Activated T-helper 17 cell treated with anti-CD3 and anti-CD28 coated beads, Interleukin-2, amount 50 U/mL, for 72 hours (primary cell): ENCODE measurements at places on chromosomes 7 and 10.

DNA sequence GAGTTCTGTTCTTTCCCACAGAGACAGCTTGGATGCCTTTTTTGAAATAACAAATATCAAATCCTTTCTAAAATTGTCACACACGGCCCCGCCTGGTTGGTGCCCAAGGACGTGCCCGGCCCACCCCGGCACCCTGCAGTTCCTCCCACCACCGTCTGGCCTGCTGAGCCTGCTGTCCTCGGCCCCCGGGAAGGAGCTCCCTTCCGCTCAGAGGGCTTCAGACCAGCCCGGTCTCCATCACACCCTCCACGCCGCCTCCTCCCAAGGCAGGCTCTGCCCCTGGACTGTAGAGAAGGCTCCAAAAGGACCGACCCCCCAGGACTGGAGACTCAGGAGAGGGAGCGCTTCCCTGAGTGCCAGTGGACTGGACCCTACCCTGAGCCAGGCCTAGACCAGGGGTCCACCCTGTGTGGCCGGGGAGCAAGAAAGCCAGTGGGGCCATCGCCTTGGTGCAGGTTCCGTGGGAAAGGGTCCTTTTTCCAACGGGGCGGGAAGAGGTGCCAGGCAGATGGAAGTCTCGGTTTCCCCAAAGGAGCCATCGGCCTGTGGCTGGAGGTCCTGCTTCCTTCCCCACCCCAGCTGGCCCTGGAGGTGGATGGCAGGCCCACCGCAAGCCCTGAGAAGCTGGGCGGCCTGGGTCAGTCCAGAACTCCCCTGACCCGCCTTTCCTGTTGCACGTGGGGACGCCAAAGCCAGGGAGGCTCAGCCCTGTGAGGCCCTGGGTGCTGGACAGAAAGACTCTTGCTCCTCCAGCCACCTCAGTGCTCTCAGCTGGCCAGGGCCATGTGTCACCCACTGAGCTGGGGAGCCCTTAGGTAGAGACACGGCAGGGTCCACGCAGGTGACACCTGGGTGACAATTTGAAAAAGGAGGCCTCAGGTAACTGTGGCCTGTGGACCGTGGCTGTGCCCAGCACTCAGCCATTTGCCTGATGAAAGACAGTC is 69.8 kb downstream of the PWWP2B start:
- no peak for ATAC-seq

DNA sequence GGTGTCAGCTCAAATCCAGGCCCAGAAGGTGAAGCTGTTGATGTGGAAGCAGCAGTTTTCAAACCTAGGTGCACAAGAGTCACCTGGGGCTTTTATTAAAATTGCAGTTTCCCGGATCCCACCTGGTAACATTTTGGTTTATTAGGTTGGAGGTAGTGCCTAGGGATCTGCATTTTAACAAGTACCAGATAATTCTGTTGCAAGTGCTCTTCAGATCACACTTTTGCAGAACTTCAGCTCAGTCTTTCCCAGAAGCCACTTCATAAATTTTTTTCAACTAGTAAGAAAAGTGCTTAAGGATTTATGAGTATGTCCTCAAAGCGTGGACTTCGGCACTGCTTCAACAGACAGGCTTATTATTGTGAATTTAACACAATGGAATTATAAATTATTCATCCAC is 213.8 kb downstream of the ADRA2A start:
- ATAC-seq, result no peak

DNA sequence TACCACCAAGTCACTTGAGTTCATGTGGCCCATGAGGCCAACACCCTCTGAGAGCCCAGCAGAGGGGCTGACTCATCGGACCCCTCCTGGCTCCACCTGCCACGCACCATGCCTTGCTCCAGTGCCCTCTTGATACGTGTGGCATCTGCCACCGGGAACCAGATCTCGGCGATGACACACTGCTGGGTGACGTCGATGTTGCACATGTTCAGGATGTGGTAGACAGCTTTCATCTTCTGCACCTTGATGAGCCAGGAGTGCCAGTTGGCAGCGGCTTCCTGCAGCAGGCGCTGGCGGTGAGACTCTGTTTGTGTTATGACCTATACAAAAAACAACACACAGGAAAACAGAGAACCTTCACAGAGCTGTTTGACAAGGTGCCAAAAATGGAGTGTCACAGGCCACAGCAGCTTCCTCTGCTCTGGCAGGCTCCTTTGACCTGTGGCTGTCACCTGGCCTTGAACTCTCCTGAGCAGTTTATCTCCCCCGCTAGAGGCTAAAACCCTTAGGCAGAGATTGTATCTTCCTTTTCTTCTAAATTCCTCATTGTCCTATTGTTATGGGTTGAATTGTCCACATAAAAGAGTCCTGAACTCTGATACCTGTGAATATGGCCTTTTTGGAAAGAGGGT is 45.2 kb upstream of the TMEM213 start:
- peak; percentile 96 for ATAC-seq

DNA sequence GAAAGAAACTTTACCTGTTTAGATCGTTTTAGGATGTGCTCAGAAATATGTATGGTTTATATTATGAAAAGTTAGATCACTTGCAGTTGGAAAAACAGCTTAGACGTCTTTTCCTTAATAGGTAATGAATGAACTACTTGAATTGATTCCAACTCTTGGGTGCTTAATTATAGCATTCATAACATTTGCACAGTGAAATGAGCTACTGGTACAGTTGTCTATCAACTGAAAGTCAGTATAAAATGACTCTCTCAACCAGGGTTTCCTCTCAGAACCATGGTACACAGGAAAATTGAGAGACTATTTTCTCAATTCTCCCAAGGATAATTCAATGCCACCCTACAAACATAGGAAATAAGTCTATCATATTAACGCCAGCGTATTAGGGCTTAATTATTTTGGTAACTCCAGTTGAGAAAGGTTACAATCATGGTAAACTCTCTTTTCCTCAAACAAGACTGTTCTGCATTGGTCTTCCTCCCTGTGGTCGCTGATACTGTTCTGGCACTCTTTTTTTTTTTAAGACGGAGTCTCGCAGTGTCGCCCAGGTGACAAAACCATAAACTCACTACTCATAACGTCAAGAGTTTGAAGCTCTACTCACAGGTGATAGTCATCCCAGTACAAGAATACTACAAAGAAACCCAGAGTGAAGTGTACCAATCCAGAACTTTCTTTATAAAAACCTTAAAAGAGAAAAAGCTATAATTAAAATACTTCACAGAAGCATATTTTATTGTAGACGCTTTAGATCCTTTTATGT is 2.0 kb downstream of the ANLN start:
- peak; percentile 43 for ATAC-seq

- ATAC-seq, result no peak
Observed at GRCh38 chr10:101097881-101098280, 33.2 kb upstream of the TLX1 start.

DNA sequence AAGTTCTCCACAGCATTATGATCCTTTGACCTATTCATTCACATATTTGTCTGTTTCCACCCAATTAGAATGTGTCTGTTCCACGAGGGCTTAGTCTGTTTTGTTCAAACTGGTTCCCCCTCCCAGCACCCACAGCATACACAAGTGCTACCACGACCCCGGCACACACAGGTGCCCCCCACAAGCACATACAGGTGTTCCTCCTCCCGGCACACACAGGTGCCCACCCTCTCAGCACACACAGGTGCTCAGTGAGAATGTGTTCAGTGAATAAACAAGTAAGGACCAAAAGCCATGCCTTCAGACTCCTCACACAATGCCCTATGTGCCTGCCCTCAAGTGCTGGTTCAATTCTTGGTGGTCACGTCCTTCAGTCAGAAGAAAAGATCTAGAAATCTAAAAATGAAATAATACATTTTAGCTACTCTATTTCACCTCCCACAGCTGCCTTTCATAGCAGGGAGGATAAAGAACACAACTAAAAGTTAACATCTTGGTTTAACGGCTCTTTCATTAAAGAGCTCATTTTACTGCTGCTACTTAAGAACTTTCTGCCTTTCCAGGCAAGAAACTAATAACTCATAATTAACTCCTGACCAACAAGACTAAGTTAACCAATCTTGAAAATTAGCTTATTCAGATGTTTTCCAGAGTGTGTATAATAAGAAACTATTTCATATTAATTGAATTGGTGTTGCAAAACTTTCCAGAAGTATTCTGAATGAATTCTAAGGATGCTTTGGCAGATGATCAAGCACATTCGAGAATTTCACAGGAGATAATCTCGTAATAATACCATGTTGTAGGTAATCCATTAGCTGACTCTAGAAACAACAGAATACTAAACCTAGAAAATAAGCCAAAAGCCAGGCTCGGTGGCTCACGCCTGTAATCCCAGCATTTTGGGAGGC is 2.3 kb downstream of the DNMBP start:
- no peak for ATAC-seq

DNA sequence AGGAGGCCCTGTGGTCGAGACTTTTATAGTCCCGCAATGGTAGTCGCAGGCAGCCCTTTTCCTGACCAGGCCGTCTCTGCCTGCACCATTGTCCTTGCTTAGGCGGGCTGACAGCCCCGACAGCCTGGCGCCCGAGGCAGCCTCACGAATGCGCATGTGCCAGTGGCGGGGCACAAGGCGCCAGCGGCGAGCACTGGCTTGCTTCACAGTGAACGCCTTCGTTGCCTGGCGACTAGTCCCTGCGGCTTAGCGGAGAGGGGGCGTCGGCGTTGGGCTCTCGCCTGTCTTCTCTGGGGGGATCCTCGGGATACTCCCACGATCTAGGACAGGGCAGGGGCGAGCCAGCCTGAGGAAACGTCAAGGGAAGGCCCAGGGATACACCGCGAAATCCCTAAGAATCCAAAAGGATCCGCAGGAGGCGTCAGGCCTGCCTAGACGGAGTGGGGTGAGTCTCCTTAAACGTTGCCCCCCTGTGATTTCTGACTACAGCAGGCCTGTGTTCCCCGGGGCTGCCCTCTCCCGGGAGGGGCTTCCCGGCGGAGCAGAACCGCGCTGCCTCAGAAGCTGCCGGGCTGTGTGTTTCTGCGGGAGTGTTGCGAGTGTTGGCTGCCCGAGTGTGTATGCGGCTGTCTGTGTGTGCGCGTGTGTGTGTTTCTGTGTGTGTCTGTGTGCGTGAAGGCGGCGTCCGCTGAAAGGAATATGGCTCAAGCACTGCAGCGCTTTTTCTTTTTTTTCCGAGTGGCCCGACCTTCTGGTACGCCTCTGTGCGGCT is 20.5 kb upstream of the ZNF273 start:
- peak; percentile 33 for ATAC-seq

GRCh38 chr10:97916586-97916985 is 66.9 kb downstream of the GOLGA7B start:
- no peak for ATAC-seq

DNA sequence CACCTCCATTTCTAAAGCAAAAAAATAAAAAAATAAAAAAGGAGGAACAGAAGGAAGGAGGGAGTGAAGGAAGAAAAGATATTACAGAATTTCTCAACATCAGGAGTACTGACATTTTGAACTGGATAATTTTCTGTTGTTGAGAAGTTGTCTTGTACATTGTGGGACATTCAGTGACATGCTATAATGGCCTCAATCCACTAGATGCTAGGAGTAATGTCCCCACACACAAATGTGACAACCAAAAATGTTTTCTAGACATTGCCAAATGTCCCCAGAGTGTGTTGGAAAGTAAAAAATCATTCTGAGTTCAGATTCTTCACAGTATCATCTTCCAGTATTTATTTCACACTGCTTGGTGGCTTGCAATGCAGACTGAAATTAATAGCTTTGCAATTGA is 6.5 kb downstream of the ZNF438 start:
- no peak for ATAC-seq

DNA sequence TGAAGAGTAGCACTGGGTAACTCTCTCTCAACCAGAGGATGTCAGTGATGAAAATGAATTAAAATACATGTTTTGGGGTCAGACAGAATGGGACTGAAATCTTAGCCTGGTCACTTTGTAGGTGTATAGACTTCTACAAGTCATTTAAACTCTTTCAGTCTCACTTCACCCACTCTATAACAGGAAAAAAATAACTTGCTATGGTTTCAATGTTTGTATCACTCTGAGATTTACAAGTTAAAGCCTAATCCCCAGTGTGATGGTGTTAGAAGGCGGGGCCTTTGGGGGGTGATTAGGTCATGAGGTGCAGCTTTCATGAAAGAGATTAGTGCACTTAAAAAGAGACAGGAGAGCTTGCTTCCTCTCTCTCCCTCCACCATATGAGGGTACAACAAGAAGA is 134.8 kb downstream of the INHBA start:
- no peak for ATAC-seq

- ATAC-seq, result peak; percentile 16
Observed at GRCh38 chr10:17427666-17428350, 26.6 kb downstream of the ST8SIA6 start.

GRCh38 chr10:113518415-113518814 is 34.4 kb upstream of the HABP2 start:
- no peak for ATAC-seq

- ATAC-seq, result no peak
Observed at GRCh38 chr7:5470816-5471215, 47.2 kb upstream of the TNRC18 start.

- ATAC-seq, result no peak
Observed at GRCh38 chr7:16136896-16137295, 284.4 kb downstream of the CRPPA start.

- peak; percentile 81 for ATAC-seq
Observed at GRCh38 chr10:123241391-123242141, 87.4 kb downstream of the BUB3 start.

GRCh38 chr10:46524472-46525176 is 31.8 kb downstream of the GPRIN2 start:
- ATAC-seq, result no peak

GRCh38 chr10:101291331-101292193 is 62.3 kb upstream of the LBX1 start:
- ATAC-seq, result peak; percentile 48

GRCh38 chr7:84291756-84292155 is 97.2 kb upstream of the SEMA3A start:
- no peak for ATAC-seq
